ENCODE measurements at places on chromosomes 5 and 9. TPM values are rescaled to one million over a fixed set of nuclear protein-coding genes. Genes with fewer than 3 reads are reported as not detected.

- no peak for DNase-seq
These were observed 25.9 kb downstream of the ZDHHC11B start for GRCh38 chr5:758698-759053.

DNA sequence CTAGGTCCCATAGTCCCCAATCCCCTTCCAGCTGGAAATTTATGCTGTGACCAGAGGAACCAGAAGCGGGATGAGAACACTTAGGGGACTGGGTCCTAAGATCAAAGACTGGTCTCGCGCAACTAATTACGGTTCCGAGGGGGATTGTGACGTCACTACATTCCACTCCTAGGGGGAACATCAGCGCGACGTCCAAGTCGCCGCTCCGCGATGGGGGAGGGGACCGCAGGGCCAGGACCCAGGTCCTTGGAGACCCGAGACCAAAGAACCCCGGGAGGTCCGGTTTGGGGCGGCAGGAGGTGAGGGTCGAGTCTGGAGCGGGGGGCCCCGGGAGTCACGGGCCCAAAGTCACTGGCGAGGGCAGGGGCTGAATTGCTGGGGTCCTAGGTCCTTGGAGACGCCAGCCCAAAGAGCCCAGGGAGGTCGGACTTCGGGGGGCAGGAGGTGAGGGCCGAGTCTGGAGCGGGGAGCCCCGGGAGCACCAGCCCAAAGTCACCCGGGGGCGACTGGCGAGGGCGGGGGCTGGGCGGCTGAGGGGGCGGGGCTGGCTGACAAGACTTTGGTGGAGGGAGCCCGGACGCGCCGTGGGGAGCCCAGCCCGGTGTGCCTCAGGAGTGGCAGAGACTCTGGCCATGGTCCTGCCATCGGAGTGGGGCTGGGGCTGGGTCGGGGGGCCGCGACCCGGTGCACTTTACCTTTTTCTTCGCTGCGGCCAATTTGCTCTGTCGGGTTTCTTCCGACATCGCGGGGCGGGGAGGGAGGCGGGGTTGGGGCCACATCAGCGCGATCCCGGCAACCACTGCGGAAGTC is at the start of gene GOLGA2:
Gene GOLGA2 (minus strand): TSS at position 810 of the 810 bp plus-strand sequence. CDS start 31 bp downstream, at position 779.
- peak; percentile 62 for DNase-seq

GRCh38 chr5:129963359-129963758 is 59.1 kb downstream of the CHSY3 start:
- DNase-seq = peak; percentile 35

GRCh38 chr9:17614903-17615302 is 36.0 kb downstream of the SH3GL2 start:
- DNase-seq = no peak

DNA sequence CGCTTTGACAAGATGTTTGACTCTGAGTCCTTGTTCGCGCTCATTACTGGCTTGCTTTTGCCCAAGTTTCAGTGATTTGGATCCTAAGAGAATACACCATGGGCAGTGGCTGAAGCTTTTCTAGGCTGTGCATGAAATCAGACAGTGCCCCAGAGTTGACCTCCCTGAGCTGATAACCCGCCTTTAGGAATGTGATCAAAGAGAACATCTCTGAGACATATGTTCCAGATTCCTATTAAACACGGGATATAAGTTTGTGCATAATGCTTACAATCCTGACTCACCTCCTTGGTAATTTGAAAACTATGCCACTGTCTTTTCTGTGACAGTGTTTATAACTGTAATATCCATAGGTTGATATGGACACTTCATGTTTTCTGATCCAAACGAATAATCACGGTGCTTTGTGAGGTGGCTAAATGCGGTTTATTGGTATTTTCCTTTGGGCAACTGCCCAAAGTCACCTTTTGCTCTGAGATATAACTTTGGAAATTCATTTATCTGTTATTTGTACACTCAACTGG is 732.9 kb downstream of the MTRR start:
- no peak for DNase-seq

- DNase-seq = no peak
These were observed 51.7 kb upstream of the CAMK4 start for GRCh38 chr5:111172504-111172903.

DNA sequence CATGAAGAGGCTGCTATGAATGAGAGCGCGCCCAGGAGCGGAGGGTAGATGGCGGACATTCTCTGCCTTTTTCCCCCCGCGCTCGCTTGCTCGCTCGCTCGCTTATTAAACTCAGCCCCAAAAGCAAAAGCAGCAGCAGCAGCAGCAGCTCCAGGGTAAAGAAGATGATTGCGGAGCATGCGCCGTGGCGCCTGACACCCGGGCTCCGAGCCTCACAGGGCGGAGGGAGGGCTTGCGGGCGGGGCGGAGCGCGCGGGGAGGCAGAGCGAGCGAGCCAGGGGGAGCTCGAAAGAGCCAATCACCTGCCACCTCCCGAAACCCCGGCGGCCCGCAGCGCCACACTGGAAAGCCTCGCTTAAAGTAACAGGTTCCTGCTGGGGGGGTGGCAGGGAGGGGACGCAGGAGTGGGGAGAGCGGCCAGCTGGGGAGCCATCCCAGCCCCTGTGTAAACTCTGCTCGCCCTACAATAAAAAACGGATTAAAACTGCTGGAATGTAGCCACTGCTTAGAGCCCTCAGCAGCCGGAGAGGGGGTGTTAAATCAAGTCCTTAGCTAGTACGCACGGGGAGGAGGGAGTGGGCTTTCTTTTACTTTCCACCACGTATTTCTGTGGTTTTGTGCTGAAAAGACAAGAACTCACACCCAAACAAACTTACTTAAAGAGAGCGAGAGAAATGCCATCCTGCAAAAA is at the start of gene MLLT3:
Gene MLLT3 (minus strand): TSS at position 170 of the 691 bp plus-strand sequence.
- peak; percentile 98 for DNase-seq

- no peak for DNase-seq
These were observed 87.9 kb upstream of the GCNT4 start for GRCh38 chr5:75140277-75140676.

GRCh38 chr5:45796959-45797553 is 100.9 kb upstream of the HCN1 start:
- no peak for DNase-seq

DNA sequence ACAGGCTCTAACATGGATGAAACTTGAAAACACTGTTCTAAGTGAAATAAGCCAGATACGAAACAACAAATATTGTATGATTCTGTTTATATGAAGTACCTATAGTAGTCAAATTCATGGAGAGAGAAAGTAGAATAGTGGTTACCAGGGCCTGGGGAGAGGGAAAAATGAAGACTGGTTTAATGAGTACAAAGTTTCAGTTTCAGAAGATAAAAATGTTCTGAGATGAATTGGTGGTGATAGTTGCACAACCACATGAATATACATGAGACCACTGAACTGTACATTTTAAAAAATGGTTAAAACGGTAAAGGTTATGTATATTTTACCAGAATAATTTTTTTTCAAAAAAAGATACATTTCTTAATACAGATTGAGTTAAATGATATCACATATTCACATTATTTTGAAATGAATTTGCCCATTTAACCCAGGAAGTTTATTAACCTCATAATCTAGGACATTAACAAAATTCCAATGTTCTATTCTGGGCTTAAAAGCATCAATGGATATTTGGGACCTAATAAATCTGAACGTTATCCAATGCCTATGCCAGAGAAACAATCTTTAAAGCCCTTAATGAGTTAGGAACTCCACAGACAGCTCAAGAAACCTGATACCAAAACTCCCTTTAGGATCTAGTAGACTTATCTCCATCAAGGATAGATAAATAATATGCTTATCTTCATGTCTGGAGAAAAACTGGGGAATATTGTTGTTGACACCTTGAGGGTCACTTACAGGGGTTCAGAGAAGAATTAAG is 521.3 kb downstream of the EFNA5 start:
- no peak for DNase-seq

DNA sequence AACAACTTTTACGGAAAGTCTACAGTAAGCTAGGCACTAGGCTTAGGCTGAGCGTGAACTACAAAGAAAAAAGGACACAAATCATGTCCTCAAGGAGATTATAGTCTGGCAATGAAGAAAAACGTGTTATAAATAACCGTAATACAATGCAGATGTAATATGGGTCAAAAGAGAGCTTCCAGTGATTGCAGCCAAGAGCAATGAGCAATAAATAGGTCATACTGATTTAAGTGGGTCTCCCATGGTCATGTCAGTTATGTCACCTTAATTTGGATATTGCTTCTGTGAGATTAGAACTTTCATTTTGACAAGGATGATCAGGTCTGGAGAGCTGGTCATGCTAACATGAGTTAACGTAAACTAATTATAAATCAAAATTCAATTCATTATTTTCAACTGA is 158.6 kb upstream of the GNA14 start:
- DNase-seq = no peak

DNA sequence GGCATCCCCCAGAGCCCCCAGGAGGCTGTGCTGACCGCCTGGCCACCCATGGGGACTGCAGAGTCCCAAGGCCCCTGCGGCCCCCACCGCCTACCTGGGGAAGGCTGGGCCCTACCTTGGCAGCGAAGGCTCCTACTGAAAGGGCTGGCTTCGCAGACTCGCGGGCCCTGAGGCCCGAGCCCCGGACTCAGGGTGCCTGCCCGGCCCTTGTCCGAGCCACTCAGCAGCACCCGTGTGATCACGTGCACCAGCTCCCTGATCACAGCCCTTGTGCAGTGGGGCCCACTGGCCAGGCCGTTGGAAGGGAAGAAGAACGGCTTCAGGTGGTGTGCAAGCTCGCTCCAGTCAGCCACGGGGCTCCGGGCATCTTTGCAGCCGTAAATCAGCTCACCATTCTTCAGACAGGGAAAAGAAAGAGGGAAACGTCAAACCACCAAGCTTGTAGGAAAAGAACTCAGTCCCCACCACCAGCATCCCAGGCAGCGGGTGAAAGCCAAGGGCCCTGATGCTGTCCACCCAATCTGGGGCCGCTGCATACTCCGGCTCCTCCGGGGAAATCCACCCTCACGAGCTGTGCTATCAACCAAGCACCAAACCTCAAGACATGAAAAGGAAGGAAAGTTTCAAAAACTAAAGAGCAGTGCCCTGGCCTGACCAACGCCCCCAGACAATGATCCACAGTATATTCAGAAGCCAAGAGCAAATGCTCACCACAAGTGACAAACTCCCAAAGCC is 31.9 kb downstream of the IPPK start:
- DNase-seq = no peak

- peak; percentile 7 for DNase-seq
These were observed 49.9 kb upstream of the SLIT3 start for GRCh38 chr5:169350759-169351240.

- no peak for DNase-seq
These were observed 21.4 kb downstream of the ALDH1A1 start for GRCh38 chr9:72931437-72931836.

GRCh38 chr5:88827997-88828396 is 55.0 kb downstream of the MEF2C start:
- no peak for DNase-seq

DNA sequence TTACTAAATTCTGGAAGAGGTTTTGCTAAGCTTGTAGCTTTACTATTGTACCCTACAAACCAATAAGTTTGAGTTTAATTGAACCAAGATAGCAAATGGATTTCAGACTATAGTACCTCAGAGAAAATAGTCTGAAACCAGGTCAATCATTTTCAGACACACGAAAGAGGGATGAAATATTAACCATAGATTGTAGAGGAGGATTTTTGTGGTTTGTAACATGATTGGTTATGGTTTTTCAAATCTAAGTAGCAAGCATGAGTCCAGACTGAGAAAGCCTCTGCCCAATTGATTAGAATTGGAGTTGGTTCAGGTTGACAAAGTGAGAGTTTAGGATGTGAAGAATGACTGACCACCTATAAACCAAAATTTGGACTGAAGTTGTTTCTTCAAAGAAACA is 562.7 kb upstream of the DMAC1 start:
- no peak for DNase-seq

GRCh38 chr9:134629586-134630392 is 11.8 kb upstream of the COL5A1 start:
- no peak for DNase-seq

DNA sequence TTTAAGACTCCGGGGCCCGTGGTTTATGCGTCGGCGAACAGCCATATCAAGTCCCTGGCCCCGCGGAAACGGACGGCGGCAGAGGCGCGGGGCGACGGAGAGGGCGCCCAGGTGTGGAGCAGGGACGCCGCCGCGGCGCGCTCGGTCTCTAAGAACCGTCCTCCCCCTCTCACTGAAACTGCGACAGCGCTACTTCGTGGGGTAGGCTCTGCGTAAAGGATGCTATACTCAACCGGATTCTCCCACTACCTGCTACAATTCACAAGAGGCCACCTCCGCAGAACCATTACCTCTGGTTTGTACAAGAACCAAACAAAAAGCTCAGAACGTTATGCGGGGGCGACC is 404 bp downstream of the MRNIP start:
- DNase-seq = no peak

- DNase-seq = no peak
These were observed 116.3 kb upstream of the EPB41L4A start for GRCh38 chr5:112535356-112535755.

DNA sequence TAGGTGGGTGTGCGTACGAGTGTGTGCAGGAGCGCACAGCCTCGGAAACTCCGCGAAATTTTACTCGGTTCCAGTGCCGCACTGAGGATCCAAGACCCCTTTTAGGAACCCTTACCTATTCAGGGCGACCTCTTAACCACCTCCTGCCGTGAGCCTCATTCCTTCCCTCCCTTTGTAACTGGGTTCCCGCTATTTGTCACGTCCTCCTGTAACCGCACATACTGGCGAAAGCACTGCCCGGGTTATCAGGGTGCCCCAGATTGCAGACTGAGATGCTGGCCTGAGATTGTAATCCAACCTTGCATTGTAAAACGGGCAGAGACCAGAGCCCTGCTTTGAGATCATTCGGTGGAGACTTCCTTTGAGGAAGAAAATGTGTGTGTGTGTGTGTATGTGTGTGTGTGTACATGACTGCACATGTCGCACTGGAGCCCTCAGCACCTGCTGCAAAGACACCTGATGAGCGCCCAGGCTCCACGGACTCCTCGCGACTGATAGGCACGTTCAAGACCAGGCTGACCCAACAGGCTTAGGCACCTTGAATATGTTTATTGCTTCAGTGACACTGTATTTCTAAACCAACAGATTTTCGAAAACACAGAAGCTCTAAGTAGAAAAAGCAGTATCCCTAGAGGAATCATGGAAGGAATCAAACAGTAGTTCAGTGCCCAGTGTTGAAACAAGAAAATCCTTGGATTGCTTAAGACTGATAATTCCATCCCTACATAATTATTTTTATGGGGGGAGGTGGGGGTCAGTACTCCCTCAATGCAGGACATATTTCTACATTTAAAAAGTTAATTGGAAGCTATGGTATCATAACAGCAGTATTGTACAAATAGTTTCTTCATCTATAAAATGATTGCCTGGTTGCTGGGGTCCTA is 86.5 kb upstream of the TNFAIP8 start:
- DNase-seq = peak; percentile 52

GRCh38 chr9:27467486-27467885 is 56.6 kb upstream of the IFNK start:
- DNase-seq = no peak

The IL4 gene
- total RNA-seq = not detected

The TAL2 gene
- 8.6 TPM for total RNA-seq

The CCL27 gene
- total RNA-seq = not detected

The IGIP gene
- 9.4 TPM for total RNA-seq

The LRRC19 gene
- total RNA-seq = not detected

The C1QTNF2 gene
- 27.8 TPM for total RNA-seq

The MAT2B gene
- total RNA-seq = 64.5 TPM

The HNRNPH1 gene
- 726 TPM for total RNA-seq

The INSL4 gene
- total RNA-seq = not detected

Data from tongue (tissue), 3 donors.